ENCODE measurements at places on chromosomes 16 and 17.

- no peak for DNase-seq
Observed at GRCh38 chr17:31596382-31597323, 205.2 kb downstream of the RAB11FIP4 start.

DNA sequence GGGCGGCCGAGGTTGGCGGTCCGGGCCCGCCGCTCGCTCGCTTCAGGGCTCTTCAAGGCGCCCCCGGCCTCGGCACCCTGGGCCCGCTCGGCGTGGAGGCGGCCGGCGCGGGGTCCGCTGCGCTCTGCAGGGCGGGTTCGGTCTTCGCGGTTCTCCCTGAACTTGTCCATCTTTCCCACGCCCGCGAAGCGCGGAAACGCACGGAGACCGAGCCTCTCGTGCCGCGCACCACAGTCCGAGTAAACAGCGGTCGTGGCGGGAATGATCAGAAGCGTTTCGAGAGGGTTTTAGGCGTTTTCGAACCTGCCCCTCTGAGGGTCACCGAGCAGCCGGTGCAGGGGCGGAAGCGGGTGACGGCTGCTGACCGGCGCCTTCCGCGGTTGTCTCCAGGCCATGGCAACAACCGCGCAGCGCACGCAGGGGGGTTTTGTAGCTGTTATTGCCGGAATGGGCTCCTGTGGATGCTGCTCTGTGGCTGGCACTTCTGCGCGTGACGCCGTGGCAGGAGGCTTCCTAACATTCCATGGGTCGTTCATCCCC is 414 bp downstream of the NARF start:
- DNase-seq, result no peak

DNA sequence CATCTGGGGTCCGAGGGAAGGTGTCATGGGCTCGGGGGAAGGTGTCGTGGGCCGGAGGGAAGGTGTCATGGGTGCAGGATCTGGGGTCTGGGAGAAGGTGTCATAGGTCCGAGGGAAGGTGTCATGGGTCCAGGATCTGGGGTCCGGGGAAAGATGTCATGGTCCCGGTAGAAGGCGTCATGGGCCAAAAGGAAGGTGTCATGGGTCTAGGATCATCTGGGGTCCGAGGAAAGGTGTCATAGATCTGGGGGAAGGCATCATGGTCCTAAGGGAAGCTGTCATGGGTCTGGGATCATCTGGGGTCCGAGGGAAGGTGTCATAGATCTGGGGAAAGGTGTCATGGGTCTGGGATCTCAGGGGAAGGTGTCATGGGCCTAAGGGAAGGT is 942 bp downstream of the RAB40C start:
- DNase-seq, result no peak

DNA sequence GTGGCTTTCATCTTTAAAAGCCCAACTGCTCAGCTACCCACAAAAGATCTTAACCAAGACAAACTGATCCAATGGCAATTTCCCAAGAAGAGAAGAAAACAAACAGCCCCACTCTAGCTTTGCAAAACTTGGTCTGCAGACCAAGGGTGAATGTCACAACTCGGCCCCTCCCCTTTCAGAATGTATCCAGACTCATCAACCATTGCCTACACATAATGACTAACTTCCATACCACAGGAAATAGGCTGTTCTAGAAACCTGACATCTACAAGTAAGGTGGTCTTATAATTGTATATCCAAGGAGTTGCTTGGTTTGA is 16.0 kb downstream of the DCUN1D3 start:
- no peak for DNase-seq

DNA sequence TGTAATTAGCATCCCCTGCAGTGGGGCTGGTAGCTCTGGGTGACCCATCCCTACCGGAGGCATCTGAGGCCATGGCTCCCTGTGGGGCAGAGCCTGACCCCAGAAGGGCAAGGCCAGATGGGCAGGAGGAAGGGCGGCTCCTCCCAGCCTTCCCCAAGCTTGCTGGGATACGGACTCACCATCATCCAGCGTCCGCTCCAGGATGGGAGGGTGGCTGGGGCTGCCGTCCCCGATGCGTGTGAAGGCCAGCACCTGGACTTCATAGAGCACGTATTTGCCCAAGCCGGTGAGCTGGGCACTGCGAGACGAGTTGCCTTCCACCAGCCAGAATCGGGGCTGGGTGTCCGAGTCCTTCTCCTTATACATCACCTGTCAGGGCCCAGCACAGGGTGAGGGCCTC is 81.6 kb upstream of the CDC42EP4 start:
- DNase-seq, result no peak

DNA sequence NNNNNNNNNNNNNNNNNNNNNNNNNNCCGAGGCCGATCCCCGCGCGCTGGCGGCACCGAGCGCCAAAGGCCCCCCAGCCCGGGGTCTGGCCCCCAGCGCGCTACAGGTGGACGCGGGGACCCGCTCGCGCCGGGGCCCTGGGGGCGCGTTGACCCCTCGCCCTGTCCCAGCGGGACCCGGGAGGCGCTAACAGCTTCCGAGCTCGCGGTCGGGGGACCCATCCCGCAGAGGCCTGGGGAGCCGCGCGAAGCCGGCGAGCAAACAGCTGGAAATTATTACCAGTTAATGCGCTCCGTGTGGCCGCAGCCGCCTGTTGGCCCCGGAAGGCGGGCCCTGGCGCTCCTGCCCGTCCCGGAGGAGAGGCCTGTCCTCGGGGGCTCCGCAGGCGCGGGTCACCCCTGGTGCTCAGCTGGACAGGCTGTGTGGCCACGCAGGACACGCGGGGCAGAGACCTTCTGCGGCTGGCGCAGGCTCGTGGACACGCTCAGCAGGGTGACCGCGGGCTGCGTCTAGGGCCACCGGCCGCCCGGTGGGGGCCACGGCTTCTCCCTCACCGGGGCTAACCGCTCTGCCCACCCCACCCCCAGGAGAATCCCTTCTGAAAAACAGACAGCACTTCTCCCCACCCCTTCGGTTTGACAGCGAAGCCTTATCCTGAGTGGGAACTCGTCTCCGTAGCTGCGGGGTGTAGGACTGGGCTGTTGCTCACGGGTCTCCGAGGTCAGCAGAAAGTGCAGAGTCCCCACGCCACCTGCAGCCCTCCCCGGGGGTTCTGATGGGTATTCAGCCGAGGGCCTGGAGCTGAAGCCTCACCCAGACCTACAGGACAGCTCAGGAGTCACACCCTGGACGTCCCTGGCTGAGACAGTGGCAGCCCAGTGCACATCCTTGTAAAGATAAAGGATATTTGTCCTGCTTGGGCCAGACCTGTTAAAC is 138.7 kb upstream of the RPH3AL start:
- no peak for DNase-seq
